ENCODE measurements at places on chromosomes 1 and 21.

DNA sequence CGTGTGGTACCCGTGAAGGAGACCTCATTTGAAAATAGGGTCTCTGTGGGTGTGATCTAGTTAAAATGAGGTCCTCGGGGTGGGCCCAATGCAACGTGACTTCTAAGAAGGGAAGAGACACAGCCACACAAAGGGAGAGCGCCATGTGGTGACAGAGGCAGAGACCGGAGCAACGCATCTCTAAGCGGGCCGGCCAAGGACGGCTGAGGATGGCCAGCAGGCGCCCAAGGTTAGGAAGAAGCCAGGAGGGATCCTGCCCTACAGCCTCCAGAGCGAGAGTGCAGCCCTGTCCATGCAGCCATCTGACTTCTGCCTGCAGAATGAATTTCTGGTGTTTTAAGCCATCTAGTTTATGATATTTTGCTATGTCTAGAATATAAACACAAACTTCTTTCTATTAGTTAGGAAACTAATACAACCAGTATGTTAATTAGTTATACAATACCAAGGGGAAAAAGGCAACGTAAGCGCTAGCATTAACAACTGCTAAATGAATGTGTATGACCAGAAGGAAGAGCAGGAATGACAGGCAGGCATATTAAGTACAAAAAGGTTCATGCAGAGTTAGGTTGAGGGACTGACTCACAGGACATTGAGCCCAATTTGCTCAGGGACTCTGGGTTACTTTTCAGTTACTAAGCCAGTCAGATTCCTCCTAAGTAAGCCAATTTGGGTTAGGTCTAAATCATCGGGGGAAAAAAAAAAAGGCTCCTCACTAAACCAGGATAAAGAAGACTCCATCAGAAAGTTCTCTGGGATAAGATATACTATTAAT lies 4.1 kb downstream of the CEP104 start:
- no peak for DNase-seq

DNA sequence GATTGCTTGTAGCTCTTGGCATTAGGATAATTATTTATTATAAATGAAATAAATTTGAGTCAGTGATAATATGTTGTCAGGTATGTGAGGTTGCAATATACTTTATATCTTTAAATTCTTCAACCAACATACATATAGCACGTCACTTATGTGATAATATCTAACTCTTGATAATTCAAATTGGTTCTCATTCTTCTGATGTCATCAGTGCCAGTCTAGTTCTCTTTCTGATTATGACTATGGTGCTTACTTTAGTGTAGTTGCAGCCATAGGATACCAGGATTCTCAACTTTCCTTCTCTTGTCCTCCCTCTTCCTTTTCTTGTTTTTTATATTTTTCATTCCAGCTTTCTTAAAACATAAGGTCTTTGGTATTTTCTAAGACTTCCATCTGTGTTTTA lies 34.8 kb upstream of the ATP6V1G3 start:
- no peak for DNase-seq

- DNase-seq = no peak
Measured at GRCh38 chr1:168498956-168499687, 44.7 kb downstream of the XCL2 start.

- no peak for DNase-seq
Measured at GRCh38 chr1:15918962-15919715, 56.8 kb downstream of the ZBTB17 start.

DNA sequence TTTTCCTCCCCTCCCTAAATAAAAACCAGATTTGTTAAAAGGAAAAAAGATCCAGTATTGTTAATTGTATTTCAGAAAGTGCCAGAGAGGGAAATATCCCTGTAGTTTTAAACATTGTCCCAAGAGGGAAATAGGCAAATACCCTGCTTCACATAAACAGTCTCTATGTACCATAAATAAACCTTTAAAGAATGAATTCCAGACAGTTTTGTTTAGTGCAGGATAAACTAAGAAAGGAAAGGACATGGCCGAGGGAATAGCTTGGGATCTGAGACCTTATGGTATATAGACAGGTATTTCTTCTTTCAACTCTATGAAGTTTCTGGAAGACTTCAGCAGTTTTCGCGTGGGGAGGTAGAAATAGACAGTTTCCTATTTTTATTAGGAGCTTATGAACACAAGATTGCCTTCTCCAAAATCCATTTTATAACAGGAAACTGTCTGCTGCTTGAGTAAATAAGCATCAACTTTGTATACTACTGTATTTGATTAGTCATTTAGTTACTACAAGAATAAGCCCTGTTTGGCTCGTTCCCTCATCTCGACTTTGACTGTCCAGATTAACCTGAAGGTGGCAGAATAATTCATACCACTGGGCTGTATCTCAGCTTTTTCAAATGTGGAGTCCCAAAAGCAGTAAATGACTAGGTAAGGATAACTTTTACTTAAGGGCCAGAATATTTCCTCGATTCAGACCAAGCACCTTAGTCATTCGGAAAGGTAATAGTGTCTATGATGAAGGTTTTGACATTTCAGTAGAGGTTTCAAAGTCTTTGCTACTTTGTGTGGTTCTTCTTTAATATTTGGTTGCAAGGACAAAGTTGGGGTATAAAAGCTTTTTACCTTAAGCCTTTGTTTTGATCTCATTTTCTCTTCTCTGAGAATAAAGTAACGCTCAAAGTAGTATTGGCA lies 177.5 kb downstream of the VPS13D start:
- DNase-seq = no peak

DNA sequence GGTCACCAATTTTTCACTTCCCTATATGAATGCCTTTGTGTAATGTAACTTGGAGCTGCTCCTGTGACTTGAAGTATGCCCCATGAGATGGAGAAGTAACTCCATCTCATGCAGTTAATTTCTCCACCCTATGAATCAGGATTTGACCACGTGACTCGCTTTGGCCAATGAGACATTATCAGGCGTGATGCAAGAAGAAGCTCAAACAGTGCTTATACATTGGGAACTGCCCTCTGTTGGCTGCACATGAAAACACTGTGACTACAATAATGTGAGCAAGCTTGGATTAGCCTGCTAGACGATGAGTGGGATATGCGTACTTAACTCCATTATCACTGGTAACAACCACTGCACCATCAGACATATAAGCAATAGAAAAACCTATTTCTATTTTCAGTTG lies 684.4 kb downstream of the PLA2G4A start:
- DNase-seq = no peak

DNA sequence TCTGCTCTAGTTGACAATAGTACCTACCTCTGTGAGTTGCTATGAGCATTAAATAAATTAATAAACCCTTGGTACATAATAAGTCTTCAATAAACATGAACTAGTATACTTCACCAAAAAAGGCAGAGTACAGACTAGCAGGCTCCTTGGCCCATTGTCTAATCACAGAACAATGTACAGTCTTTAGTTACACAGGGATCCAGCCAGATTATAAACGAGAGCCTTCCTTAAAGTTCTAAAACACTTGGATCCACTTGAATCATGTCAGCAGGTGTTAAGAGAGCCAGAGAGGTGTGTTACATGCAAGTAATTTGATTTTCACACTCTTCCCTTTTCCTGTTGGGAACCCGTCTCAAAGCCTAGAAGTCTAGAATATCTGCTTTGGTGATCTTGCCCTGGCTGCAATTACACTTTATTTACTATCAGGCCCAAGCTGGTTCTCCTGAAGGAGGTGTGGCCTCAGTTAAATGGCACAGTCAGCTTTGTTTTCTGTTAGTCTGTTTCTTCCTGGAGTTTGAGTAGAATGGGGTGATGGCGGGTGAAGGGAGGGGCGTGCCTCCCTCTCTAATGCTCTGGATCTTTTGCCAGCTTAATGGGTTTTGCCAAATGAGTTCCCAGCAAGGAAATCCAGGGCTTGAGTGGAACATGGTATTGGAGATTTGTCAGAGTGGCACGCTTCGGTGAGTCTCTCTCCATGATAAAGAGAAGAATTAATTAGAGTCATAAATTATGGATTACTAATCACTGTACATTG lies 570.9 kb upstream of the CAMK1G start:
- DNase-seq = no peak

DNA sequence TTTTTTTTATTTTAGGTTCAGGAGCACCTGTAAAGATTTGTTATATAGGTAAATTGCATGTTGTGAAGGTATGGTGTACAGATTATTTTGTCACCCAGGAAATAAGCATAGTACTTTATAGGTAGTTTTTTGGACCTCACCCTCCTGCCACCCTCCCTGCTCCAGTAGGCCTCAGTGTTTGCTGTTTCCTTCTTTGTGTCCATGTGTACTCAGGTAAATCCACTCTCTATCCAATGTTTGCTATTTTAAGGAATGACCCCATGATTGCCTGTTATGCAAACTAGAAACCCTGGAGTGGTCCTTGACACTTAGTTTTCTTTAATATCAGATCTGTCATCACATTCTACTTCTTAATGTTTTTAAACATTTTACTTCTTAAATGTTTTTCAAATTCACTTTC lies 33.9 kb downstream of the LHX9 start:
- no peak for DNase-seq

DNA sequence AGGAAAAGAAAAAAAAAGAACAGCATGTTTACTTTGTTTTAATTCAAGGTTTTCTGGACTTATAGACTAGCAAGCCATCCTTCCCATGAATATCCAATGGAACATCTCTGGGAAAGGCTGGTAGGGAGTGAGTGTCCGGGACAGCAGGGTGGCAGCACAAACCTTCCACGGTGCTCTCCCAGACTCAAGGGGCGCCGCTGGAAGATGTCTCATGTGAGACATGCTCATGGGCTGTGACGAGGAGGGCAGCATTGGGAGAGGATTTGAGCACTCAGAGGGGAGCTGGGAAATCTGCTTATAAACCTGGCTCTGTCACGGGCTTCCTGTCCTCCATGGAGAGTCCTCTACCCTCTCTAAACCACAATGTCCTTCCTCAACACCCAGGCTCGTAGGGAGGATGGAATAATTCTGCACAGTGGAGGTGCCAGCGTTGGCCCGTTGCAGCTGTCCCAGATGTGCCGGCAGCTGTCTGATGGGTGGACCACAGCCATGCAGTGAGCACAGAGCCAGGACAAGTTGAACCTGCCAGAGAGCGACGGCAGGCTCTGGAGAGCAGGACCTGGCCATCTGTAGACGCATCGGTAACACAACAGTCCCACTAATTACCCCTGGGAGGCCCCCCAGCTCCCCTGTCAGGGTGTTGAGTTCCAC lies 100.1 kb upstream of the IGSF21 start:
- no peak for DNase-seq

GRCh38 chr1:207018707-207019106 lies 13.8 kb downstream of the C1orf116 start:
- DNase-seq = no peak

GRCh38 chr1:34137411-34137810 lies 27.6 kb downstream of the CSMD2 start:
- no peak for DNase-seq

DNA sequence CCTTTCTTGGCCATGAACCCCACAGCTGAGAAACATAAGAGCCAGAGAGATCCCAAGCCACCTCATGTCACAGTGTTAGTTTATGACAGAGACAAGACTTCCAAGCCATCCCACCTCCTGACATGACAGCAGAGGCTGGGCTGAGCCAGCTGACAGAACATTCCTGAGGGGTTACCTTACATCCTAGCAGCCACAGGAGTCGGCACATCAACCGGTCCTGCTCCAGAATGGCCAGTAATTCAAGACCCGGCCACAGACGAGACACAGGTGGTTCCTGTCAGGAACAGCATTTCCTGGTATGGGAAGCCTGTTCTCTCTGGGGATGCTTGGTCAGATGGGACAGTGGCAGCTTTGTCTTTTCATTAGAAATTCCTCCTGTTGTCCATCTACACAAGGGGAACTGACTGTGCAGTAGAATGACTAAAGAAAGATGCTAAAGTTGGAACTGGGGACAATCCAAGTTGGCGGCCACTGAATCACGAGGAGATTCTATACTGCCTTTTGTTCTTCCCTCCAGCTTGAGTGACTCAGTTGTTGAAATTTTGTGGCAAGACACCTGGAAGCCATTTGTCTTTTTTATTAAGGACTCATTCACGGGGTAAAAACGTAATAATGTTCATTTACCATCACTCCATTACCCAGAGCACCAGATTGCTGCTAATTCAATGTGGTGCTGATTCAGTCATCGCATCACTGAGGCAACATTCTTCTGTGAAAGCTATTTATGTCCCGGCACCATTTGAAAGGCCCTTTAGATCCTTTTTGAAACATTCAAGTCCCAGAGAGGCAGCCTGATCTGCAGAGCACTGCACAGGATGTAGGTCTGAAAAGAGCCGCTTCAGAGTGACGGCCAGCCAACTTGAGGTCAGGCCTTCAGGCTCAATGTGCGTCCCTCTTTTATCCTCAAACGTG lies 37.2 kb upstream of the NPL start:
- no peak for DNase-seq

- no peak for DNase-seq
Measured at GRCh38 chr21:15908187-15908586, 178.4 kb downstream of the USP25 start.

- DNase-seq = no peak
Measured at GRCh38 chr1:105100102-105100501, 1350.4 kb downstream of the AMY1C start.

- DNase-seq = no peak
Measured at GRCh38 chr1:74686928-74687327, 13.3 kb upstream of the ERICH3 start.

GRCh38 chr1:27598902-27599528 lies 4.9 kb downstream of the AHDC1 start:
- DNase-seq = peak; percentile 66

DNA sequence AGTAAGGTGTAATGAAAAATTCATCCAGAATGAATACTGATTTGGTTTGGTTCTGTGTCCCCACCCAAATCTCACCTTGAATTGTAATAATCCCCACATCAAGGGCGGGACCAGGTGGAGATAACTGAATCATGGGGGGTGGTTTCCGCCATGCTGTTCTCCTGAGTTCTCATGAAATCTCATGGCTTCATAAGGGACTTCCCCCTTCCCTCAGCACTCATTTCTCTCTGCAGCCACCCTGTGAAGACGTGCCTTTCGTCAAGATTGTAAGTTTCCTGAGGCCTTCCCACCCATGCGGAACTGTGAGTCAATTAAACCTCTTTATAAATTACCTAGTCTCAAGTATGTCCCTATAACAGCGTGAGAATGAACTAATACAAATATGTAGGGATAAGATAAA lies 5.5 kb upstream of the SYNJ1 start:
- DNase-seq = no peak

- peak; percentile 8 for DNase-seq
Measured at GRCh38 chr1:27884006-27884954, 11.9 kb downstream of the THEMIS2 start.

- no peak for DNase-seq
Measured at GRCh38 chr1:201329286-201329685, 46.0 kb downstream of the PKP1 start.

- DNase-seq = no peak
Measured at GRCh38 chr1:67005068-67005467, 48.9 kb downstream of the SLC35D1 start.

DNA sequence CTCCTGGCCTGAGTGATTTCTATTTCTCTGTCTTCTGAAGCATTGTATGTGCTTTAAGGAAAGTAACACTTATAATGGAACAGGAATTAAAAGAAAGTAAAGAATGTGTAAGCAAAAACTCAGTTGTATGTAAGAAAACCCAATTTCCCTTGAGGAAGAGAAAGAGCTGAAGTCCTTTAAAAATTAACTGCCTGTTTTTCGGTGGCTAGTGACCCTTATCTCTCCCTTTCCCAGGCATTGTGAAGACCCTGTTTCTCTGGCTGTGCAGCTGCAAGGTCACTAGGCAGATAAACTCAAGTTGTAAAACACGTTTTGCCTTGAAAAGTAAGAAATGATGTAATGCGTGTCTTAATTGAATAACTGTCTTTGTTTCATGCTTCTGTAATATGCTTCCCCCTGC lies 8.5 kb downstream of the MYOM3 start:
- no peak for DNase-seq

Measured in D341Med (cell line).